ENCODE measurements at places on chromosomes 5 and 9. TPM values are rescaled to one million over a fixed set of nuclear protein-coding genes. Genes with fewer than 3 reads are reported as not detected.

FAM221B gene
- total RNA-seq = not detected

PCDHB13 gene
- total RNA-seq = 2.9 TPM

TRIM14 gene
- total RNA-seq = 1.1 TPM

PCDHA1 gene
- total RNA-seq = not detected

AQP7 gene
- 0.80 TPM for total RNA-seq

ADAMTS2 gene
- total RNA-seq = 93.2 TPM

IL3 gene
- not detected for total RNA-seq

GRCh38 chr5:136080113-136080482 lies 51.3 kb downstream of the TGFBI start:
- DNase-seq = no peak

DNA sequence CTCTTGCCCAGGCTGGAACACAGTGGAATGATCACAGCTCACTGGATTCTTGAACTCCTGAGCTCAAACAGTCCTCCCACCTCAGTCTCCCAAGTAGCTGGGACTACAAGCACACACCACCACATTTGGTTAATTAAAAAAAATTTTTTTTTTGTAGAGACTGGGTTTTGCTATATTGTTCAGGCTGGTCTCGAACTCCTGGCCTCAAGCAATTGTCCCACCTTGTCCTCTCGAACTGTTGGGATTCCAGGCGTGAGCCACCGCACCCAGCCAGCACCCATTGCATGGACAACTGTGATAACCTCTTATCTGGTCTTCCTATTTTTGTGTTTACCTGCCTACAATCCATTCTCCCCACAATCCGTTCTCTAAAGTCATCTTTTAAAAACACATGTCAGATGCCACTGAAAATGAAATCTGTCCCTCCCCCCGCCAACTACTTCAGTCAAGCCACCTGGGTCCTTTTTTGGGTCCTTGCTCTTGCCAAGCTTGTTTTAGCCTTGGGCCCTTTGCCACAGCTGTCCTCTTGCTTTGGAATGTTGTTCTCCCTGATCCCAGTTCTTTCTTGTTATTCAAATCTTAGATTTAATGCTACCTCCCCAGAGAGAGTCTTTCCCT lies 250.5 kb downstream of the PIK3R1 start:
- DNase-seq = no peak

DNA sequence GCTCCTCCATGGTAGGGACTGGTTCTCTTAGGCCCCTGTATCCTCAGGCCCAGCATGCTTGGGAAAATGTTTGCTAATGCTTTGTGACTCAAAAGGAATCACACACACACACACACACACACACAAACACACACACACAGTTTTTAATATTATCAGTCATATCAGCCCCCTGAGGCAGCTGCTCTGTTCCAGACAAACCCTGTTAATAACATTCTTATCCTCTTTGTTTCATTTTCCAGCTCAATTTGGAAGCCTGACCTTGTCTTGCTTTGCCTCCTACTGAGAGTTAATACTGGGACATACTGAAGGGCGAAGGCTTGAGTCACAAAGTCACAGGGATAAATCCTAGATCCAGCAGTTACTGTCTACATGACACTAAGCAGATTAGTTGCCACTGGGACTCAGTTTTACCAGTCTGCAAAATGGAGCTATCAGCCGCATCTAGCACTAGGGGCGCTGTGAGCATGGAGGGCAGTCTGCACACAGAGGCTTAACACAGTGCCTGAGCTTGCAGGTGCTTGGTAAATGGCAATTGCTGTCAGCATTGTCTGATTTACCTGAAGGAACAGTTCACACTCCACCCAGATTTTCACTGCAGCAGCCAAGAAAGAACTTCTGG lies 37.1 kb upstream of the KCNMB1 start:
- DNase-seq = no peak

GRCh38 chr9:70110194-70111041 lies 66.8 kb downstream of the MAMDC2 start:
- DNase-seq = no peak

DNA sequence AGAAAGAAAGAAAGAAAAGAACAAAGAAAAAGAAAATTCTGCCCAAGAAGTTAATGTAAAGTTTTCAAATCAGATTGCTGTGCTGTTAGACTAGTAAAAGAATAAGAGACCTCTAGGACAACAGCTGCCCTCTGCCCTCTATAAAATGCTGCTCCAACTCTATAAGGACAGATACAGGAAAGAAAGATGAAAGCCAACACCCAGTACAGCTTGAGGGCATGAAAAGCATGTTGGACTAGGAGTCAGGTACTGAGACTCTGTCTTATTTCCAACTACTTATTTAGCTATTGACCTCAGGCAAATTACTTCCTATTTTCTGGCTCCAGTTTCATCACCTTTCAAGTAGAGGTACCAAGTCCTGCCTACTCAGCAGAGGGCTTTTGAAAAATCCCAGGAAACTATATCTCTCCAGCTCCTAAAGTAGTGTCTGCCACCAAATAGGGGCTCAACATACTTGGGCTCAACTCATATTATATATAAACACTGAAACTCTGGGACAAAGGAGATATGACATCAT lies 5.7 kb downstream of the HBEGF start:
- no peak for DNase-seq

DNA sequence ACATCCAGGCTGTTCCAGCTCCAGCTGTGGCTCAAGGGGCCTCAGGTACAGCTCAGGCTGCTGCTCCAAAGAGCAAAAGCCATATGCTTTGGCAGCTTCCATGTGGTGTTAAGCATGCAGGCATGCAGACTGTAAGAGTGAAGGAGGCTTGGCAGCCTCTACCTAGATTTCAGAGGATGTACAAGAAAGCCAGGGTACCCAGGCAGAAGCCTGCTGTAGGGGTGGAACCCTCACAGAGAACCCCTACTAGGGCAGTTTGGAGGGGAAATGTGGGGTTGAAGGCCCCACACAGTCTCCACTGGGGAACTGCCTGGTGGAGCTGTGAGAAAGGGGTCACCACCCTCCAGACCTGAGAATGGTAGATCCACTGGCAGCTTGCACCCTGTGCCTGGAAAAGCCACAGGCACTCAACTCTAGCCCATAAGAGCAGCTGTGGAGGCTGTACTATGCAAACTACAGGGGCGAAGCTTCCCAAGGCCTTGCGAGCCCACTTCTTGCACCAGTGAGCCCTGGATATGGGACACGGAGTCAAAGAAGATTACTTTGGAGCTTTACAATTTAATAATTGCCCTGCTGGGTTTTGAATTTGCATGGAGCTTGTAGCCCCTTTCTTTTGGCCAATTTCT lies 14.3 kb upstream of the SLC22A5 start:
- DNase-seq = no peak

DNA sequence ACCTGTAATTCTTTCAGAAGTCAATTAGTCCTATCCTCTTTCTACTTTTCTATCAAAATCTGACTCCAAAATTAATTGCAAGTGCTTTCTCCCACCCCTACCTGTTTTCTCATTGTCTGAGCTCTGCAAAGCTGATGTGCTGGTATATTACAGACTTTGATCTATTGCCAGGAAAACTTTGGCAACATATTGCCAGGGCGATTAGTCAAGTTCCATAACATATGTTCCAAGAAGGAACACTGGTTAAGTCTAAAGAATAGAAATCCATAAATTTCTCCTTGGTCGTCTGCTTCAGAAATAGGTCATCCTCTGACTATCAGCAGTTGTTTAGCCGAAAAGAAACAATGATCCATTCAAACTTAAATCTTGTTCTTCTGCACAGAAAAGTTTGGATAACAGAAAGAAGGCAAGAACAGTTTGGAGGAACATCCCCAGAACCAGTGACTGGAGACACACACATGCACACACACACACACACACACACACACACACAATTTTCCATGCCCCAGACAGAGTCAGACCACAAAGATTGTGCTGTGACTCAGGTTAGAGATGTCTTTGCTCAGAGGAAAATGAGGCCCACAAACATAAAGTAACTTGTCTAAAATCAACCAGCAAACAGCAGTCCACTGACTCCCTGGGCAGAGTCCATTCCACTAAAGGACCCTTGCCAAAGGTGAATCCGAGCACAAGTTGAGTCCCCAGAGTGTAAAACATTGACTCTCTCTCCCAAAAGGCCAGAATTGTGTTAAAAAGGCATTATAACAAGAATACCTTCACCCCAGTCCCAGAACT lies 202.1 kb downstream of the DEPDC1B start:
- DNase-seq = no peak

DNA sequence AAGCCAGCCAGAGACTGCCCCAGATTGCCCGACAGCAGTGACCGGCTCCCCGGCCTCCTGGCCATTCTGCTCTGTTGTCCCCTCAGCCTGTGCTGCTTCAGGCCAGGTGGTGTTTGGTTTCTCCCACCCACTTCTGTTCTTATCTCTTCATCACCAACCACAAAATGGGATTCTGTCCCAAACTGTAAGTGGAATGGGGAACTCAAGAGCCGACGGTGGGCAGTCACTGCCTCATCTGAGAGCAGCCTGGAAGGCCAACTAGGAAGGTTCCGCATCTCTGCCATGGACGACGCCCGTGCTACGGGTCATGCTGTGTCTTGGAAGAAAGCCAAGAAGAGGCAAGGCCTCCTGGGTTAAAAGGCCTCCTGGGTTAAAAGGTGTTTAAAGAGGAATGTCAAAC lies 219.0 kb upstream of the PIK3R1 start:
- no peak for DNase-seq

DNA sequence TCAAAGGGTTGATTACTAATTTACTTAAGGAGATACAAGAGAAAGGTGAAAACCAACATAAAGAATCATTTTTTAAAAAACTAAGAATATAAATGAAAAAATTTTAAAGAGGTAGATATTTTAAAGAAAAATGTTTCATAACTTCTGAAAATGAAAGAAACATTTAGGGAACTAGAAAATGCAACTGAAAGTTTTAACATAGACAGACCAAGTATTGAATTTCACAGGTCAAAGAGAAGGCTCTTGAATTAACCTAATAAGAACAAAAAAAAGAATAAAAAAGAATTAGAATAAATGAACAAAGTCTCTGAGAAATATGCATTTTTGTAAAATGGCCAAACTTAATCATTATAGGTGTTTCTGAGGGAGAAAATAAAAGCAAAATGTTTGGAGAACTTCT lies 16.1 kb upstream of the FAM174A start:
- no peak for DNase-seq

DNA sequence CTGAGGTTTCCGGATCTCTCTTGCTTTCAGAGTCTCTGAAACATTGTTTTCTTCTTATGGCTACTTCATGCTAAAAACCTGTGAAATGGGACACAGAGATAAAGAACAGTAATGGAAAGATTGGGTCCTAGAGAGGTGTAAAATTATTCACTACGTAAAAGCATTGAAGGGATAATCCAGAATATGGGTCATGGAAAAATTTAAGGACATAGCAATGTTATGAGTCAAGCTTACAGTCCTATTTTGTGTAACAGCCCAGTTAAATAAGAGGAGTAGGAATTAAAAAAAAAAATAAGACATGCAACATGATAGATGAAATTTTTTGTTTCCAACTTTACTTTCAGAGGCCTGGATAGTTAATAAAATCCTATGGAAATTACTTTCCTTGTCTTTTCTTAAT lies 61.9 kb upstream of the ELL2 start:
- no peak for DNase-seq

DNA sequence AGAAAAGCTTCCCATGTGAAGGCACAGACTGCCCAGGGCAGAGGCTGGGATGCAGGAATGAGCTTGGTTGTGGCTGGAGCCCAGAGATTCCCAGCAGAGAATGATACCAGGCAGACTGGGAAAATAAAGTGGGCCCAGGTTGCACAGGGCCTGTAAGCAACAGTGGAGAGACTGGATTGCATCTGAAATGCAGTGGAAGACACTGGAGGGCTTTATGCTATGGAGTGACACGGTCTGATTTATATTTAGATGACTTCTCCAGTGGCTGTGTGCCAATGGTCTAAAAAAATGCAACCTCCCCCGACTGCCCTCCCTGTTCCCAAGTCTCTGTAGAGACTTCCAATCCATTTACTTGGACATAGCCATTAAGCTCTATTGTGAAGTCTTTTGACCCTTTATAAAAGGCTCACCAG lies 951.1 kb upstream of the DMAC1 start:
- no peak for DNase-seq

GRCh38 chr5:78063495-78063894 lies 231.0 kb downstream of the AP3B1 start:
- DNase-seq = no peak

DNA sequence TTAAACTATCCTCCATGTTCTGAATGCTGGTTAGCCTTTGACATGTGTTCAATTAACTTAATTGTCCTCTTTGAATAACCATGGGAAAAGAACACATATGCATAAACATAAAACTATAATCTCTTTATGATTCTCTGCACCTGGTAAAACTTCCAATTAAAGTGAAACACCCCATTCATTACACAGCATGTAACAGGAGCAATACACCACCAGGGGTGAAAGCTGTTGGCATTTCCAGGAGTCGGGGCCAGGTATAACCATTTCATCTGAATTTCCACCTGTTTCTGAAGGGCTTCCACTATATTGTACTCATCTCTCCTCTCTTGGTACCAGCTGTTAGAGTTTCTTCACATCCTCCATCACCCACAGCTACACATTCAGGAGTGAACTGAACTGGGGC lies 303.8 kb downstream of the EDIL3 start:
- DNase-seq = no peak

DNA sequence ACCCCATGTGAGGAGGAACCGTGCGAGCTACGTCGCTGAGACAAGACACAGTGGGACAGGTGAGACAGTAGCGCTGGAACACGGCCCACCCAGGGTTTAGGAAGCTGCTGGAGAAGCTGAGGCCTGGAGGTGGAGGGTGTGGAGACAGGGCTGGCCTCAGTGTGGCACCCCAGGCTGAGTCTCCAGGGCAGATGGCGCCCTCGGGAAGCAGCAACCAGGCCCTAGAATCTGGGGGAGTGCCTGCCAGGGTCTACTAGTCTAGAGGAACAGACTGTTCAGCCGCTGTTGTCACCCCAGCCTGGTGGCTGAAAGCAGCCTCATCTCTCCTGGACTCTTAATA lies 4.6 kb upstream of the TERT start:
- DNase-seq = peak; percentile 88

DNA sequence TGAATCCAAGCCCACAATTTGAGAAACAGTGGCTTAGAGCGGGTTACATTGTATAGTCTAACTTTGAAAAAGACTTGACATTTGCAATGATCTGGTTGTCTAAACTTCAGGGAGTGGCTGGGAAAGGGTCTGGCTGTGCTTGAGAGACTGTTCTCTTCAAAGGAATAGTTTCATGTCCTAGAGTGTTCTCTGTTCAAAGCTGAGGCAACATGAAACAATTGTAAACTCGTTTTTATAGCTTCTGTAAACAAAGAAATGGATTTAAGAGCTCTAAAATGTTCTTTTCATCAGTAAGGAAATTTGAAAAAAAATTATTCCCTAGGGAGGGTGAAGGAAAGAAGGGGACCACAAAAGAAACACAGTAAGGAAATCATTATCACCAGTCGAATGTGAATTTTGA lies 41.6 kb downstream of the FOCAD start:
- no peak for DNase-seq

- DNase-seq = no peak
Measured at GRCh38 chr9:98410185-98410697, 154.8 kb upstream of the TBC1D2 start.

- DNase-seq = no peak
Measured at GRCh38 chr5:68565427-68565826, 349.9 kb downstream of the PIK3R1 start.

GRCh38 chr5:57488215-57488955 lies 5.8 kb upstream of the ACTBL2 start:
- no peak for DNase-seq

GRCh38 chr9:121455527-121456239 lies 44.0 kb downstream of the GGTA1 start:
- DNase-seq = no peak

- no peak for DNase-seq
Measured at GRCh38 chr9:37027582-37028419, 6.3 kb downstream of the PAX5 start.
